ENCODE measurements at places on chromosomes 7 and 10.

GRCh38 chr10:98041352-98042043 lies 11.1 kb upstream of the CRTAC1 start:
- peak; percentile 58 for DNase-seq

GRCh38 chr7:1210321-1210978 lies 22.2 kb upstream of the UNCX start:
- DNase-seq: no peak

DNA sequence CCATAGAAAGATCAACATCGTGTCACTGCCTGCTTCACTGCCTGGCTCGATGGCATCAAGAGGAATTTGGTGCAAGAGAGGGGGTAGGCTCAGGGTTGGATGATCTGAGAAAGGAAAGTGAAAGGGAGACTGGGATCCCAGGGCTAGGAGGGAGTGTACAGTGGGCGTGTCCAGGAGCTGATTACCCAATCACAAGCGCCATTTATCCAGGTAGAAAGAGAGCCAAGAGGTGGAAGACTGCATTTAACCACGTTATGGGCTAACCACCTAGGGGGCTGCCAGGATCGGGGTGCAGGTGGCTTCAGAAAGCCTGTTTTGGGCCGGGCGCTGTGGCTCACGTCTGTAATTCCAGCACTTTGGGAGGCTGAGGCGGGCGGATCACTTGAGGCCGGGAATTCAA lies 10.3 kb downstream of the PODXL start:
- DNase-seq: no peak

DNA sequence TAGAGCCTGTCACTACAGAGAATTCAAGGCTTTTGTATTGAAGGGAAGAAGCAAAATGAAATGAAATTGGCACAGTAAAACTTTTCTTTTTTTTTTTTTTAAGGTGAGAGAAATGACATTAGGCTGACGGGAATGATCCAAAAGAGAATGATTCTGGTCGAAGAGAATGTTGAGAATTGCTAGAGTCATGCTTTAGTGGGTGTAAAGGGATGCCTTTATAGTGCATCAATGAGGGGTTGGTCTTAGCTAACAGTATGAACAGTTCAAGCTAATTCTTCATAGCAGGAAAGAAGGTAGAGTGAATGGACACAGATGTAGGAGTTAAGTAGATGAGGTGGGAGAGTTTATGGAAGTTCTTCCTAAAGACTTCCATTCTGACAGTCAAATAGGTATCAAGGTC lies 32.3 kb upstream of the LSM8 start:
- no peak for DNase-seq

- DNase-seq: no peak
Measured at GRCh38 chr7:122413339-122413738, 108.8 kb upstream of the FEZF1 start.

DNA sequence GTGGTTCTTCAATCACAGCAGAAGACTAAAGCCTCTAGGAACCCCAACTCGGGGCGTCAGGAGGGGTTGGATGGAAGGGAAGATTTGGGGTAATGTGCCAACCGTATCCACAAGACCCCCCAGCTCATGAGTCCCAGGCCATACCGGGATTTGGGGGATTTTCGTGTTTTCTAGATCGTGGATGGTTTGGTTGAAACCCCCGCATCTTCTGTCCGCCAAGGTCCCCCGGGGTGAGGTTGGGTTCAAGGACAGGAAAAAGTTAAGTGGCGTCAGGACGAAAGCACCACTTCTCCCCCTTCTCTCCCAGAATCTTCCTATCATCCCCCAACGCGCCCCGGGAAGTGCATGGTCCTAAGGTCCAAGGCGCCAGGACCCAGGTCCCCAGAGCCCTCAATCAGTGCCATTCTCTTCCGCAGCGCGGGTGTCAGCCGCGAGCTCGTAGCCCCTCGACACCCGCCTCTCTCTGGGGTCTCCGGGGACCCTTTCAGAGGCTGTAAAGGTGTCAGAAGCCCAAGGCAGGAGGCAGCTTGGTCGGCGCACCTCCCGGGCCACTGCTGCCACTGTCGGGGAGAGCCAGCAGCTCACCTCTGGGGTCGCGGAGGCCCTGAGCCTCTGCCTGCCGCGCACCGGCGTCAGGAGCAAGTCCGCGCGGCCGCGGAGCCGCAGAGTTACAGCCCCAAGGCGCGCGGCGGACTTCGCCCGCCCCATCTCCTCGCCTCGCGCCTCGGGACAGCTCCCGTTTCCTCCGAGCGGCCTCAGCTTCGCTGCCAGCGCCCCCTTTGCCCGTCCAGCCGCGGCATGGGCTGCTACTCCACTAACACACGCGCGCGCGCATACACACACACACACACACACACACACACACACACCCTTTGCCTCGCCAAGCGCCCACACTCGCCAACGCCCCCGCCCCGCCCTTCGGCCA lies 1.5 kb downstream of the MKX start:
- DNase-seq: no peak

All from Panc1 (cell line).